ENCODE measurements at places on chromosomes 5 and 9.

- no peak for DNase-seq
Observed at GRCh38 chr5:97580746-97581145, 397.7 kb upstream of the RIOK2 start.

DNA sequence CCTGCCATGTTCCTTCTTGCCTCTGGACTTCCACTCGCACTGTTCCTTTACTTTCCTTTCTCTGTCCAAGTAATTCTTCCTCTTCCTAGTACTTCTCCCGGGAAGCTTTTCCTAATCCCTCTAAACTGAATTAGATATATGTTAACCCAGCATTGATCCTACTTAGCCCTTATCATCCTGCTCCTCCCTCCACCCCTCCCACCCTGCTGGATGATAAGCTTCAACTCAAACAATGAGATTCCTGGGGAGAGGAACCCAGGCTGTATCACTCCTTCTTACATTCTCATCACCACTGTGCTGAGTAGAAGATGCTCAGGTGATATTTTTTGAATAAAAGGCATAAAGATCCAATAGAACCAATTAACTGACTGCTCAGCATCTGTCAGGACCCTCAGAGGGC, 45.7 kb downstream of the CDK5RAP2 start:
- no peak for DNase-seq

DNA sequence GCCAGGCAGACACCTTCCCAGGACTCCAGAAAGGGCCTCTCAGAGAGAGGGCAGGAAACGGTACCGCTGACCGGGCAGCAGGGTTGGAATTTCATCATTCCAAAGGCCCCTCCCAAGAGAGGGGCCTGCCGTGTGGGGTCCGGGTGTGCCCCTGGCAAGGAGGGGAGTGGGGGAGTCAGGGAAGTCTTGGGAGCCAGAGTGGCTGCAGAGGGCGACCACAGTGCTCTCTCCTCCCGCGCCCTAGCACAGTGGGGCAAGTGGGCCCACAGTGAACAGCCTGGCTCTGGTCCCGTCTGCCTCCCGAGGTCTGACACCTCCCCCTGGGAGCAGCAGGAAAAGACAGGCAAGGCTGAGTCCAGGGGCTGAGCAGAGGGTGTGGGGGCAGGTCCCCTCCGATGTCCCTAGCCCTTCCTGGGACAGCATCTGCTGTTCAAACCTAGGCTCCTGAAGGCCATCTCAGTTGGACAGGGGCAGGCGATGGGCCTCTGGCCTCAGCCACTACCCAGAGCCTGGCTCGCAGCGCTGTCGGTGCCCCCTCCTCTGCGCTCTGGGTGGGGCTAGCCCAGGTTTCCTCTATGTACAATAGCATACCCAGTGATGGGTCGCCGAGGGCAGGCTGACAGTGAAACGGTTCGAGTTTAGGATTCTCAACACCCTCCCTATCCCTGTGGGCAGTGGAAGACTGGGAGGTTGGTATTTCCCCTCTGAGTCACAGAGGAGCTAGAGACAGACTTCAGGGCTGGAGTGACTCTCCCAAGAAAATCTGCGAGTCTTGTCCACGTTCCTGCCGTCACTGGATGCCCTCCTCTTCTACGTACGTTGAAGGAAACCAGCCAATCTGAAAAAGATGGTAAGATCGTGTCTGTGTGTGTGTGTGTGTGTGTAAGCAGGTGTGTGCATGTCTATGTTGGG, 25.4 kb upstream of the SARDH start:
- no peak for DNase-seq

- DNase-seq: no peak
Observed at GRCh38 chr5:23385036-23385435, 122.4 kb upstream of the PRDM9 start.

GRCh38 chr9:126935630-126936029, 21.0 kb downstream of the RALGPS1 start:
- no peak for DNase-seq

DNA sequence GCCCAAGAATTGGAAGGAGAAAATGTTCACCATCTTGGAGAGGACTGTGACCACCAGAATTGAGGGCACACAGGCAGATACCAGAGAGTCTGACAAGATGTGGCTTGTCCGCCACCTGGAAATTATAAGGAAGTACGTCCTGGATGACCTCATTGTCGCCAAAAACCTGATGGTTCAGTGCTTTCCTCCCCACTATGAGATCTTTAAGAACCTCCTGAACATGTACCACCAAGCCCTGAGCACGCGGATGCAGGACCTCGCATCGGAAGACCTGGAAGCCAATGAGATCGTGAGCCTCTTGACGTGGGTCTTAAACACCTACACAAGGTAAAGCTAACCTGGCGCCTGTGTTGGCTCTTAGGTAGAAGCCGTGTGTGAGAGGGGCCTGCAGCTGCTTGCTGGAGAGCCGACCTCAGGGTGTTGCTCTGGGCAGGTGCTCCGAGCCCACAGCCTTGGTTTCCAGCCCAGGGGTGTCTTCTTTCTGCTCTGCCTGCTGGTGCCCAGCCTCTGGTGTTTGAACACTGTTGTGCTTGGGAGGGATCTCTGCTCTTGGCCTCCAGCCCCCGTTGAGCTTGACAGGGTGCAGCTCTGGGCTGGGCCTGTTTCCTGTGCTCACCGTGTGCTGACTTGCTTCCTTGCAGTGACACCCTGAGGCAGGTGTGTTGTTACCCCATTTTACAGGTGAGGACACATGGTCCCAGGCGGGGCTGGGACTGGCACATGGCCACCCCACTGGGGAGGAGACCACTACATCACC, 10.9 kb downstream of the EXOC3 start:
- no peak for DNase-seq

DNA sequence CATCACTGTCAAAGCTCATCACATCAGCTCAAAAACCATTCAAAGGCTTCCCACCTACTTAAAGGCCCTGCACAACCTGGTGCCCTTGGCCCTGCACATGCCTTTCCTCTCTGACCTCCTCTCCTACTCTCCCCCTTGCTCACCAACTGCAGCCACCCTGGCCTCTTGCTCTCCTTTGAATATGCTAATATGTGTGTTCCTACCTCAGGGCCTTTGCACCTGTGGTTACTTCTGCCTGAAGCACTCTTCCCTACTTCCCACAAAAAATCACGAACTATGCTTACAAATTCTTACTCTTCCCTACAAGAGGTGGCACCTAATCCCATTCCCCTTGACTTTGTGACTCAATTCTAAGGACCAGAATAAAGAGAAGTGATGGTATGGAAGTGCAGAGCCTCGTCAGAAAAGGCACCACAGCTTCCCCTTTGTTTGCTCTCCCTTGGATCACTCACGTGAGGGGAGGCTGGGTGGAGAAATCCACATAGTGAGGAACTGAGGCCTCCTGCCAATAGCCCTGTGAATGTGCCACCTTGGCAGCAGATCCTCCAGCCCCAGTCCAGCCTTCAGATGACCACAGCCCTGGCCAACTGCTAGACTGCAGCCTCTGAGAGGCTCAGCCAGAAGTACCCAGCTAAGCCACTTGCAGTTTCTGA, 3.2 kb upstream of the TMEM171 start:
- DNase-seq: no peak

GRCh38 chr5:136994154-136994553, 505.0 kb downstream of the SPOCK1 start:
- DNase-seq: no peak

DNA sequence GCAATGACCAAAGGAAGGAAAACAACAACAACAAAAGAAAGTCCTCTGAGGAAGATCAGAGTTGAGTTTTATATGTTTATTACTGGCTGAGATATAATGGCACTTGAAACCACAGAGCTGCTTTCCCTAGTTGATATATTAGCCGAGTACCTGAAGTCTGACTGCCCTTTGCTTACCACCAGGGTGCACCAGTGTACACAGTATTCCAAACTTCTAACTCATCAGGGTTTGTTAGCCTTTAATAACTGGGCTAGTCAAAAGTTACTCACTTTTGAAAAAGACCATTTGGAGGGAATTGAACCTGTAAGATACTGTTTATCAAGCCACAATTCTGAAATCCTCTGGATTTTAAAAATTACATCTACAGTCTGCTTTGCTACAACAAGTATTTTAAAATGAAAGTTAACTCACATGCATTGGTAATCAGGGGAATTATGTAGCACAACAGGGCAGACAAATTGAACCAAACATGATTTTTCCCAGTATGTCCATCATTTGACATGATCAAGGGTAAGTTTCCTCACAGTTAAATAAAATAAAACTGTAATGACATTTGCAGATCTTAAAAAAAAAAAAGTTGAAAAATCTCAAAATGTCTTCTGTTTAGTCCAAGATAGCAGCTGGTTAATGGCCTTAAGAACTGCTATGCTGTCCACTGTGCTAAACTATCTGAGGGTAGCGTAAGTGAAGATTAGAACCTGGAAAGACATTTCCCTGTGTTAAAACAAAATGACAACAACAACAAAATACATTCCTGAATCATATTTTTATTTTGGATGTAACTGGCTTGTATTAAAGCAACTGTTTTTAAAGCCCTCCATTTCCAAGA, 57.3 kb upstream of the C6 start:
- peak; percentile 82 for DNase-seq

DNA sequence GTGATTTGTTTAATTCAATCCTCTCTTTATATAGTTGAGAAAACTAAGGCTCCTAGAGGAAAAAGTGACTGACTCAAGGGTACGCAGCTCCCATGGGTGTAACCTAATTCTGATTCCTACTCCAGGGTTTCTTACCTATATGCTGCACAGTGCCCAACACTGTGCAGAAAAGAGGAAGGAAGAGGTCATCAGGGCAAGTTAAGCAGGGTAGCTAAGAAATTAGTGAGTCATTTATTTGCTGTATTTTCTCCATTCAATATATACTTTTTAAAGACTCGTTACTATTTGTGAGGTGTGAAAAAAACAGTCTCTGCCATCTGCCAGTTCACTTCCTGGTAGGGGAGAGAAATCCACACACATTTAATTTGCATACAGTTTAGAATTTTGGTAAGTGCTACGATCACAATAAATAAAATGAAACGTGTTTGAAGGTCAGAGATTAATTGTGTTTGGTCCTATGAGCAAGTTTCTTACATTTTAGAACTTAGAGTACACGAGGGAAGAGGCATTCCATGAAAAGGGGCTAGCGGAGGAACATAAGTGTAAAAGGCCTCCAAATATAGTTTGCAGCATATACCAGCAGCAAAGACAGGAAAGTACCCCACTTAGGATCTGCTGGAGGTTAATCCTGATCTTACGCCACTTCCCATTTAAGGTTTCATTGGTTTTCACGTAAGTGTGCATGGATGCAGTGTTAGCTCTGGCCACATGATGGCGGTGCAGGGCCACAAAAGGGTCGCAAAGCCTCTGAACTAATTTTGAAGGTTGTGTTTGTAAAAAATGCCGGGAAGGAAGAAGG, 59.9 kb upstream of the TLR4 start:
- peak; percentile 85 for DNase-seq

DNA sequence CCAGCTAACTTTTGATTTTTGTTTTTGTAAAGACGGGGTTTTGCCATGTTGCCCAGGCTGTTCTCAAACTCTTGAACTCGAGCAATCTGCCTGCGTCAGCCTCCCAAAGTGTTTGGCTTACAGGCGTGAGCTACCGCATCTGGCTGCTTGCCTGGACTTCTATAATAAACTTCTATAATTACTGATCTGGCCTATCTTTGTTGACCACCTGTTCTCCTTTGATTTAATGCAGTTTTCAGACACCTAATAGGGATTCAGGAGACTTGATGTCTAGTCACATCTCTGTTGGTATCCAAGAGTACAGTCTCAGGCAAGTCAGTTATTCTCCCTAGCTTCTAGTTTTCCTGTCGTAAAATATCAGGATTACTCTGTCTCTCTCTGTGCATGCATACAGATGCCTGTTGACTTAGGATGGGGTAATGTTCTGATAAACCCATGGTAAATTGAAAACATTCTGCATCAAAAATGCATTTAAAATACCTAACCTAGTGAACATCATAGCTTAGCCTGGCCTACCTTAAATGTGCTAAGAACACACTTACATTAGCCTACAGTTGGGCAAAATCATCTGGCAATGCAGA, 51.5 kb upstream of the NR3C1 start:
- no peak for DNase-seq

GRCh38 chr9:113428062-113428615, 17.6 kb downstream of the C9orf43 start:
- no peak for DNase-seq

DNA sequence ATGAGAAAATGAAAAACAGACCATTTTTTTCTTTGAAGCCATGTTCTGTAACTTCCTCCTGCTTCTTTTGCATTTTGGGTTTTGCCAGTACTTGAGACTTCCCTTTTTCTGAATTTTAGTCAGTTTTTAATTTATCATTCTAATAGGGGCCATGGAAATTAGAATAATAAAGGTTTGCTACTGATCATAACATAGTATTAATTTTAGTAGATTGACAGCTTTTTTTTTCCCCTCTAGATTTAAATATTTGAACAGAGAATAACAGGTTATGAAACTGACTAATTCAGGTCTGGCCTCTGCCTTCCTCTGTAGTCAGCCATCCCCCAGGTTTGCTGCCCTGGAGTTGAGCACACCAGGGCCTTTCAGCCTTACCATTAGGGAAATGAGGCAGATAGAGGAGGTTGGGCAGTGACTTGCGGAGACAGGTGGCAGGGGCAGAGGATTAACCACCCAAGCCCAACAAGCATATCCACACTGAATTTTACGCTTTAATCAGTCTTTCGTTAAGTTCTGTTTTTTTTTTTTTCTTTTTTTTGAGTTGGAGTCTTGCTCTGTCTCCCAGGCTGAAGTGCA, 80.1 kb upstream of the TNFAIP8 start:
- no peak for DNase-seq

DNA sequence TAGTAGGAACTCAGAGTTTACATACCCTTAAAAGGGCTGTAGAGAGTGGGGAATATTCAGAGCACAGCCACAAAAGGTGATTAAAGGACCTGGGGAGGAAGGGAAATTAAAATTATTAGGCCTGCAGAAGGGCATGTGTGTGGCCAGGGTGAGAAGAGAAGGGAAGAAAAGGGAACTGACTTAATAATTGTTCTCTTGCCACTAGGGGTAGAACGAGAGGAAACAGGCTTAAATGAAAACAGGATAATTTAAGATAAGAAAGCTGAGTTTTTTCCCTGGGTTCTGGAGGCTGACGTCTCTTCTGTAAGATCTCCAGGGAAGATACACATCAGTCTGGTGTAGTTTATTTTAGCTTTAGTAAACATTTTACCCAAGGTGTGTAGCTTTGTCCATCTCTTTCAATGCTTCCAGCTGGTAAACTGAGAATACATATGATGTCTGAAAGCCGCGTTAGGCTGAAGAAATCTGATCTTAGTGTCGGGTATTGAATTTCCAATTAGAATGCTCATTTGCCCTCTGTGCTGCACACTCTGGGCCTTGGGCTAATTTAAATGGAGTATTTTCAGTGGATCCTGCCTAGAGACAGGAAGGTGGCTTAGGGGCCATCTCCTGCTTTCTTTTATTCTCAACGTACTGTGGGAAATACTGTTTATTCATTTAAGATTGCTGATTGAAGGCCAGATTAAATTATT, 416.8 kb downstream of the TMEM38B start:
- DNase-seq: no peak

- DNase-seq: no peak
Observed at GRCh38 chr5:97096846-97097245, 45.6 kb downstream of the LIX1 start.

- DNase-seq: no peak
Observed at GRCh38 chr5:1026700-1027621, 18.4 kb downstream of the NKD2 start.

DNA sequence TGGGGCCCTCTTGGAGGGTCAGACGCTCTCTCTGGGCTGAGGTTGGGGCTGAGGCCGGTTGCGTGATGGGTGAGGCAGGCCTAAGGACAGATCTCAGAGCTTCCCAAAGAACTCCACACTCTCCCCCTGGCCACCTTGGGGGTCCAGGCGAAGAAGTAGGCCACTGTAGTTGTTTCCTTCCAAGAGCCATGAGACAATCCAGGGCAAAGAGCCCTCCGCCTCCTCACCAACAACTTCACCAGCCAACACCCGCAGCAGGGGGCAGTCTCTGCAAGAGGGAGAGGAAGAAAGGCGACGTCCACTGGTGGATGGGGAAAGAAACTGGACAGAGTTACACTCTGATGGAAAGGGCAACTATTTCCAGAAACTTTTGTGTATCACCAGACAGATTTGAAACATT, 10.7 kb downstream of the SLC35A4 start:
- no peak for DNase-seq

Measured in cerebellar cortex (tissue), 1 donor.